ENCODE measurements at places on chromosomes 2 and 18.

- no peak for DNase-seq
Measured at GRCh38 chr2:19845323-19845920, 56.4 kb downstream of the TTC32 start.

- DNase-seq = no peak
Measured at GRCh38 chr2:234932591-234933168, 19.1 kb upstream of the SH3BP4 start.

- DNase-seq = no peak
Measured at GRCh38 chr2:130371723-130372054, 15.8 kb downstream of the PTPN18 start.

- no peak for DNase-seq
Measured at GRCh38 chr2:68385220-68385906, 20.3 kb downstream of the PLEK start.

GRCh38 chr2:219947575-219947974 is 320.1 kb downstream of the SLC4A3 start:
- DNase-seq = no peak

- no peak for DNase-seq
Measured at GRCh38 chr2:119008108-119008507, 66.1 kb downstream of the MARCO start.

DNA sequence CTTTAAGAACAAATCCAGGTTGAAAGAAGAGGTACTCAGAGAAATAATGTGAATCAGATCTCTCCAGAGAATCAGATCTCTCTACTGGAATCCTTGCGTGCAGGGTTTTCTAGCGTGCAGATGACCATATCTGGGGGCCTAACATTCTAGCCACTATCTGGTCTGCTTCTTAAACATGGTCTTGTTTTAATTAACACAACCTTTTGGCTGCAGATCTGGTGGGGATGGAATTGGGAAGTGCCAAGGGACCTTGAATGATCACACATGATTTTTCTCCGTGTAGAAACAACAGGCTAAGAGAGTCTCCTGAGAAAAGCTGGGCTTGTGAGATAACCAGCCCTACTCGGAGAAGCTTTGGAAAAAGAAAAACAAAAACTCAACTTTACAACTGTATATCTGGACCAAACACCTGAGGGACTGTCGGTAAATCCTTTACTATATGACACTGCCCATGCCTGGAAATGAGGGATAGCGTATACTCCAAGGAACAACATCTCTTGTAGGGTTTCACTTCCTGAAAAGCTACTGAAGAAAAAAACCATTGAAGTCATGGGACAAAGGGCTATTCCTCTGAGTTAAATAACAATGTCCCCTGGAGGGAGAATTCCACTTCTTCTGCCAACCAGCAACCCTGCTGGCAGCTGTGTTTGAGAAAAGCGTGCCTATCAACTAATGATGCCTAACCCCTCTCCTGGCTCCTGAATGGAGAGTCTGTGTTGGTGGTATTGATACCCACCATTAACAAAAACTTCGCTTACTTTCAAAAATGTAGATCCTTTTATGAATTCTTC is 171.0 kb upstream of the REV1 start:
- no peak for DNase-seq

GRCh38 chr2:121007490-121007853 is 271.8 kb downstream of the GLI2 start:
- DNase-seq = no peak

DNA sequence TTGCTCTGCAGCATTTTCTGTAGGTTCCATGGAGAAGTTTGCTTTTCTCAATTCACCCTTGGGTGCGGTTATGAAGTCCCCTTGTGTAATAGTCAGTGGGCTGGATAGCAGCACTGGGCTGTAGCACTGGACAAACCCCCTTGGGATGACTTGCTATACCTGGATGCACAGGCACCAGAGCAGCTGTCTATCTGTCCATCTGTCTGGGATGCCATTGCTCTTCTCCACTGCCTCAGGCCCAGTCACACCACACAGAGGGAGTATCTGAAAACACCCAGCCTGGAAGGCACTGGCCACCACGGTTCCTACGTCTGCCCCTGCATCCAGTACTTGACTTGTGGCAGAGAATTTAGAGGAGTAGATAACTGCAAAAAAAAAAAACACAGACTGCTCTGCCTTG is 254.5 kb downstream of the TFCP2L1 start:
- no peak for DNase-seq
